Activated effector memory CD4-positive, alpha-beta T cell treated with anti-CD3 and anti-CD28 coated beads, Interleukin-2, amount 50 U/mL, for 16 hours (primary cell): ENCODE measurements at places on chromosomes 1 and 21.

DNA sequence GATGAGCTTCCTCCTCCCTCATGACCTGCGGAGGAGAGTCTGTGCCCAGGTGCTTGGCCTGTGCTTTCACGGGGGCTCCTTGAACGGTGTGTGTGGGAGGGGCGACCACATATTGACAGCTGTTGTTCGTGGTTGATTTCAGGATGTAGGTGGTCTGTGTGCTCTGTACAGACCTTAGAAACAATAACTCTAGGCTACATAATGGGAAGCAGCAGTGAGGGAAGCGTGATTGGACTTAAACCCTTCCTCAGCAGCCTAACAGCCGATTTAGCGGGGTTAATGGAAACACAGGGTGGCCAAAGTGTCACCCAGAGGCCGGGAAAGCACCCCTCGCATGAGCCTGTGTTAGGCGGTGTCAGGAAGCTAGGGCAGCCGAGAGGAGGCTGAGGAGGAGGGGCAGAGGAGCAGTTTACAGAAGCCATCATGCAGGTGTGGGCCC, 56.0 kb downstream of the TBCE start:
- DNase-seq: peak; percentile 65

- DNase-seq: no peak
These were observed 20.4 kb upstream of the FMOD start for GRCh38 chr1:203371288-203371687.

- DNase-seq: no peak
These were observed 106.8 kb downstream of the AK5 start for GRCh38 chr1:77388661-77389060.

DNA sequence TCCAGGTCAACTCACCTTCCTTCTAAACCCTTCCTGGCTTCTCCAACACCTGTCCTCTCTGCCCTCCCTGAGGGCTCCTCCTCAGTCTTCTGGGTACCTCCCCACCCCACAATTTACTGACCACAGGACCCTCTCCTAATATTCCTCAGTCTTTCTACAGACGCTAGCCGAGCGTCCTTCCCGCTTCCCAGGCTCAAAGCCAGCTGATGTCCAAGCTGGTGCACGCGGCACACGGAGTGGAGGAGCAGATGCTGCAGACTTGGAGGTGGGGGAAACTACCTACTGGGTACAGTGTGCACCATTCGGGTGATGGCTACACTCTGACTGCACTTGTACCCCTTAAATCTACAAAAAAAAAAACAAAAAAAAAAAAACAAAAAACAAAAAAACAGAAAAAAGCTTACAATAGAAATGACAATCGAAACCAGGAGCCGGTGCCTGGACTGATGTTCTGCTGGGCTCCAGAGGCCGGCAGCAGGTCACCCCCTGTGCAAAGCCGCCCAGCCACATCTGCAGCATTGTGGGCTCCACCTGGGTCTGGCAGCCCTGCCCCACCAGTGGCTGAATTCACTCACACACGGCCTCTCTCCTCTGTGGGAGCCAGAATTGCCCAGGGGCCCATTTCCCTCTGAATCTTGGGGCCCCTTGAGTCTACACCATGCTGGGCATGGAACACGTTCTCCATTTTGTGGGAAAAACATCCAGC, 7.0 kb downstream of the TRIM11 start:
- peak; percentile 47 for DNase-seq

GRCh38 chr21:34545079-34545884, 33.3 kb upstream of the KCNE1 start:
- DNase-seq: no peak

GRCh38 chr21:36003776-36004175, 56.5 kb downstream of the SETD4 start:
- no peak for DNase-seq

DNA sequence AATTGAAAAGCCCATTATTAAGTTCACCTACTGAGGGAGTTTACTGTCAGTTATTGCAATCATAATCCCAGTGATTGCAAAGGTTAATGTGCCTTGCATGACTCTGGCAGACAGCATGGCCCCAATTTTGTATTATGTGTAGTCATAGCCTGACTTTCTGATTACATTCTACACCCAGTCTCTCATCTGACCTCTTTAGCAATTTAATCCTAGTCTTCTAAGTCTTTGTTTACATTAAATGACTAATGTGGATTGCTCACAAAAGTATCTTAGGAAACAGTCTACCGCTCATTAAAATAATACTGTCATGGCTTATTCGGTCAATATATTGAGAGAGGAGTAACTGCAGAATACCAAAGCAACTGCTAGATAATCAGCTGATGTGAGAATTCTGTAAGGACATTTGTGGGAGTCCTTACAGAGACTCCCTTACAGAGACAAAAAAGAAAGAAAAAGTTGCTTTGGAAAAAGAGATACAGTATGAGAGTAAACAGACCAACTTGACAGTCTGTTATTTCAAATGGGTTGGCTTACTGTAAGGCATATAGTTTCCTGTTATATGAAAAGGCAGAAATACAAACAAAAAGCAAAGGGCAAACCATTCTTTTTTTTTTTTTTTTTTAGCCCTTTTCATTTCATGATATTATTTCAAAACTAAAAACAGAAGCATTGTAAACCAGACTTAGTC, 42.8 kb downstream of the SMG7 start:
- DNase-seq: no peak

DNA sequence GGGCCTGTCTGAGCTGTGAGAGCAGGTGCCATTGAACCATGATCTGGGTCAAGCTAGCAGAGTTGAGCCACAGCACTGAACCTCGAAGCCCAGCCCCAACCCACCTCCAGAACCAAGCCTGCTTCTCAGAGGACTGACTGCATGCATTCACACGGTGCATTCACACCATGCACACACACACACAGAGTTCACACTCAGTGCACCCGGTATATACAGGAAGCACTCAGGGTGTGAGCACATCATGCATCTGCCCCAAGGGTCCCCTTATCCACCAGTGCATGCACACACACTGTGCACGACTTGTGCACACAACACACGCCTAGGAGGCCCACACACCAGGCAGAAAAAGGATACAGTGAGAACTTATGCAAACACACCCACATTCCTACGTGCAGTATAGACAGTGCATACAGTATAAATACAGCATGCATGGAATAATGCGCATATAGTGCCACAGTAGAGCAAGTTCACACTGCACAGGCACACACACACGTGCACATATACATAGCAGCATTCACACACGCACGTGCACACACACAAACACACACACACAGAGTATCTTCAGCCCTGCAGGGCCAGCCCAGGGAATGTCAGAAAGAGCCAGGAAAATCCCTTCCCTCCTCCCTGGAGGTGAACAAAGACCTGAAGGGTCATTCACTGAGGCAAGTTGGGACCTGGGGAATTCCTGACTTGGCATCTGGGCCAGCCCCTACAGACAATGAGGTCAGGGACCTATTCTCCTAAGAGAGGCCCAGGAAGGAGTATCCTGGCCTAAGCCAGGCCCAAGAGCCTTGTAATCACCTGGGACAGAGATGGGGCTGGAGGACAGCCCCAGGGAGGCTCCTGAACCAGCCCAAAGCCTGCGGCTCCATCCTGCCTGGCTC, 42.1 kb downstream of the CAMK2N1 start:
- DNase-seq: peak; percentile 16

DNA sequence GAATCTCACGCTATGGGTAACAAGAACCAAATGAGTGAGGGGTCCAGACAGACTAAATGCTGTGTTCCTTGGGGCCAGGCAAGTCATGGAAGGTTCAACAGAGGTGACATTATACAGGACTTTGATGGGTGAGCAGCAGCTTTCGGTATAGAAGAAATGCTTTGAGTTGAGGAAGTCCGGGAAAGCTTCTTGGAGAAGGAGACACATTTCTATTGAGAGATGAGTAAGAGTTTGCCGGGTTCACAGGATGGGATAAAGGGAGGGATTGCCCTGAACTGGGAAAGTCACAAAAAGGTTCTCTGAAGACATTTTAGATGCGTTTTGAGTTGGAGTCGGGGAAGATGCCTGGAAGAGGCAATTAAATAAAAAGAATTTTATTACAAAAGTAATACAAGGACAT, 580 bp upstream of the AZIN2 start:
- DNase-seq: no peak

GRCh38 chr1:14599183-14599791, 802 bp downstream of the KAZN start:
- DNase-seq: no peak

DNA sequence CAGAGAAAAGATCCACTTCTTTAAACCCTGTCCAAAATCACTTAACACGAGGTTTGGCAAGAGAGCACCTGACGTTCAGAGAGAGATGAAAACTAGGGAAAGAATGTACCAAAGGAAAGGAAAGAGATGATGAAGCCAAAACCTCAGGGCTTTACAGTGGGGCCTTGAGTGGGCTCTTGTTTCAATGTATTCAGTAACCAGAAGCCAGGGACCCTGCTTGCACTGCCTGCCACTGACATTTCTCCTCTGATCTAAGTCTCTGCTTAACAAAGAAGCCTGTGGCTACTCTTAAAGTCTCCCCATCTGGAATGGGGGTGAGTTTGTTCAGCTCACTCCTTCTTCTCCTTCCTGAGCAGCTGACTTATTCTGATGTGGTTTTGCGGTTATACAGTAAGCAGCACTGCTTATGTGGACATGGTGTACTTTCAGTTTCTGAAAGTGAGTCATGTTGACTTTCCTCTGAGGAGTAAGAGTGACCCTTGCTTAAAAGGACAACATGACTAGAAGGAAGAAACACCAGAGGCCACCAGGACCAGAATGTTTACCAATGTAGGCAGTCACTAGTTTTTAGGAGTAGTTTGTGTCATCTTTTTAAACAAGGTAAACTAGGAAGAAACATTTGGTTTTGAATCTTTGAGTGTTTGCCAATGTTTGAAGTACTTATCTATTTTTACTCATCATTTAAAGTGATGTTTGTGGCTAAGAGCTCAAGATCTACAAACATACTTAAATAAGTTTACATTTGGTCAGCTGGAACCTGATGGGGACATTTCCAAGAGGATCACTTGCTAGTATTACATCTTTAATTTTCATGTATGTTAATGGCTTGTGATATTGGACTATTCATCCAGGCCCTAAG, 87.4 kb downstream of the FASLG start:
- no peak for DNase-seq
